ENCODE measurements at places on chromosomes 13 and 19. TPM values are rescaled to one million over a fixed set of nuclear protein-coding genes. Genes with fewer than 3 reads are reported as not detected.

HRC gene
- 1.3 TPM for total RNA-seq

GRCh38 chr13:30404207-30404606 lies 18.1 kb upstream of the UBE2L5 start:
- DNase-seq: no peak

GRCh38 chr19:13951043-13951442 lies 1.3 kb upstream of the DCAF15 start:
- no peak for DNase-seq

- DNase-seq: no peak
Observed at GRCh38 chr13:44273991-44274770, 99.4 kb upstream of the SERP2 start.

DNA sequence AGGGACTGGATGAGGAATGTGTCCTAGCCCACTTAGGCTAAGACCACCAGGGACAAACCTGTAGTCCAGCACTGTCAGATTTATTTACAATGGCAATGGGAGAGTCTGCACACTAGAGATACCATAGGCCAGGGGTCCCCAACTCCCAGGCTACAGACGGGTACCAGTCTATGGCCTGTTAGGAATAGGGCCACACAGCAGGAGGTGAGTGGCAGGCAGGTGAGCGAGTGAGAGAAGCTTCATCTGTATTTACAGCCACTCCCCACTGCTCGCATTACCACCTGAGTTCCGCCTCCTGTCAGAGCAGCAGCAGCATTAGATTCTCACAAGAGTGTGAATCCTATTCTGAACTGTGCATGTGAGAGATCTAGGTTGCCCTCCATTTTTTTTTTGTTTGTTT lies 2.4 kb downstream of the THAP8 start:
- DNase-seq: no peak

Data from thymus (tissue), 14 donors.